ENCODE measurements at places on chromosomes 3 and 15. TPM values are rescaled to one million over a fixed set of nuclear protein-coding genes. Genes with fewer than 3 reads are reported as not detected.

FHIT gene
- 10.9 TPM for total RNA-seq

SIDT1 gene
- total RNA-seq, result 7.3 TPM

PDCD6IP gene
- total RNA-seq, result 193 TPM

DNA sequence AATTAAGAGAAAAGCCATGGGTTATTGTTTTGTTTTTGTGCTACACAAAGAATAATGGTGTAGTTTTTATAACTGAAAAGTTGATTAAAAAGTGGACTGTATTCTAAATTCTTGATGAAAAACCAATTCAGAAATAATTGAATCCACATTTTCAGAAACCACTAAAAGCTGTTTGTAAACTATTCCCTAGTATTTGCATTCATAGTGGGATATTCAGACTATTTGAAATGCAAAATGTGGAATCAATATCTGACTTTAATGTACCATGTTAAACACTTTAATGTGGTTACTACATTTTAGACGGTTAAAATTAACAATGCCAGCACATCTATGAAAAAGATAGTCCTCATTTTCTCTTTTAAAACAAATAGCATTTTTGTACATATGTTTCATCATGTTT is 104.6 kb downstream of the ZIC4 start:
- no peak for DNase-seq

DNA sequence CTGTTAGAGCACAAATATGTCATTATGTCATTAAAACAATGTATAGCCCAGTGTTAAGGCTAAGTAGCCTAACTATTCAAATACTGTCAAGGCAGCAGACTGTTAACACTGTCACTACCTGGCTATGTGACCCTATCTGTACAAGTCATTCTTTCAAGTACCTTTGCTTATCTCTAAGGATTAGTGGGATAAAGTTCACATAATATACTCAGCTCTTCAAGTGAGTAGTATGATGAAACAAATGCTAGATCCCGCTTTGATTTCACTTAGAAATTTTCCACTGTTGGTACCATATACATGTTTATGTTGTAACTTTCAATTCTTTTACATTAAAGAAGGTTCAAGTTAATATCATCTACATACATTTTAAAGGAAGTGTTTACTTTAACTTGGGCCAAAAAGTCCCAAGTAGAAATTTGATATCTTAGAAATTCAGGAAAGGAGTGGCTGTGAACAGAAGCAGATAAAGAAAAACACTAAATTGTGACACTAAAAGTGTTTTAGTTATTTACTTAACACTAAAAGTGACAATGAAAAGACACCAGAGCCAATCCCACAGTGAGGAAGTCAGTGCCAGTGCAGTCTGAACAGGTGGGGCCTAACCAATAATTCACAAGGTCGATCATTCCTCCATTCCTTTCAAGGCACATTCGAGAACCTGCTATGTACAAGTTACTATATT is 4.8 kb upstream of the RFX7 start:
- no peak for DNase-seq

- no peak for DNase-seq
These were observed 78.9 kb upstream of the TRIM42 start for GRCh38 chr3:140599009-140599408.

DNA sequence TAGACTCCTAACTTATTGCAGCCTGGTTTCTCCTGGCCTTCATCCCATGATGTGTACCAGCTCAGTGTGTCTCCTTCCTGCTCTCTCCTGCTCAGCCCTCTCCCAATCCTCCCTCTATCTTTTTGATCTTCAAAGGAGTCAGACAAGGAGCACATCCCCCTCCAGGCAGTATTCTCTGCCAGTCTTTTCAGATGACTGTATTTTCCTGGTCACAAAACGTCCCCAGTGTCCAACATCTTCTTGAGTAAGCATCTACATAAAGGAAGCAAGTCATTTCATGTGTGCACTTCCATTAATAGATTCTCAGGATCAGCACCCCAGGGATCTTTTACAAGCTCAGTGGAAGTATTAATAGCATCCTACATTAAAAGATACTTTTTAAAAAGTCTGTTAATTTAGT is 148.9 kb upstream of the THBS1 start:
- no peak for DNase-seq

Data from OCI-LY7 (cell line).